ENCODE measurements at places on chromosomes 2 and 18. TPM values are rescaled to one million over a fixed set of nuclear protein-coding genes. Genes with fewer than 3 reads are reported as not detected.

The CHRND gene
- not detected for total RNA-seq

DNA sequence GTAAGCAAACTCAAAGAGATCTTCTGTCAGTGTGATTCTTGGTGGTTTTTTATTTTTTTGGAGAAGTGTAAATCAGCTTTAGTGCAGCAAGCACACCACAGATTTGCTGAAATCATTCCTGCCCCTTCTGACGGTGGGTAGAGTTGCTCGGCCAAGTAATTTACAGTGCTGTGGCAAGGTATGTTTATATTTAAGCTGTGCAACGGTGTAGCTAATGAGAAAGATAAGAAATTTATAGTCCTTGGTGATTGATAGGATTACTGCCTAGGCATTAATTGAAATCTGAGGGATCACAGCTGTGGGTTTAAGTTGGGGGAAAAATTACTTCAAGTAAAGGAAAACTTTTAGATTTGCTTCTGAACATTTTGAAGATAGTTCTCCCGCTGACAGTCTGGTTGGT, 286.6 kb downstream of the AGAP1 start:
- H3K27me3 ChIP-seq: no peaks in the 10 kb centered on the region
- no peak overlapping the region for H3K4me3 ChIP-seq
- DNase-seq: no peak
- no peak overlapping the region for H3K27ac ChIP-seq
- H3K4me1 ChIP-seq: no peaks in the 10 kb centered on the region
- no peaks in the 10 kb centered on the region for H3K36me3 ChIP-seq

GRCh38 chr2:42843131-42843530, 50.7 kb upstream of the HAAO start:
- no peak overlapping the region for H3K27ac ChIP-seq
- no peak overlapping the region for H3K4me3 ChIP-seq
- H3K4me1 ChIP-seq: no peaks in the 10 kb centered on the region
- no peaks in the 10 kb centered on the region for H3K36me3 ChIP-seq
- no peak for DNase-seq
- H3K27me3 ChIP-seq: no peaks in the 10 kb centered on the region

DNA sequence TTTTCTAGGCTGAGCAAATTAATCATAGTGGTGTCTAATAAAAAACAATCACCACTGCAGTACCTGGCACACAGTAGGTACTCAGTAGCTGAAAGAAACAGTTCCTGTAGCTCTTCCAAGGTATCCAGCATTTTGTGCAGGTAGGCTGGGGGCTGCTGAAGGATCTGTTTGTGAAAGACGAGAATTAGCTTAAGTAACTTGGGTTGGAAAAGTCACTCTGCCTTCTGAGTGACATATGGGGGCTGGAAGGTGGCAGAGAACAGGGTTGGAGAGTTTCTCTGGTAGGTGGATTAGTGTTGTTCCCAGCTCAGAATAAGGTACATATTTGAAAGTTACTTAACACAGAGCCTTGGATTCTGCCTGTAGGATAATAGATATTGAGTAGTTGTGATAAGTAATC, 72.8 kb downstream of the FMNL2 start:
- no peaks in the 10 kb centered on the region for H3K27me3 ChIP-seq
- H3K36me3 ChIP-seq: no peaks in the 10 kb centered on the region
- no peak overlapping the region for H3K27ac ChIP-seq
- no peak for DNase-seq
- peaks cover 8% of the 10 kb centered on the region for H3K4me1 ChIP-seq

Measured in H1 (cell line).